ENCODE measurements at places on chromosomes 5 and 9.

- DNase-seq, result no peak
Observed at GRCh38 chr5:6792376-6792775, 79.1 kb downstream of the TENT4A start.

DNA sequence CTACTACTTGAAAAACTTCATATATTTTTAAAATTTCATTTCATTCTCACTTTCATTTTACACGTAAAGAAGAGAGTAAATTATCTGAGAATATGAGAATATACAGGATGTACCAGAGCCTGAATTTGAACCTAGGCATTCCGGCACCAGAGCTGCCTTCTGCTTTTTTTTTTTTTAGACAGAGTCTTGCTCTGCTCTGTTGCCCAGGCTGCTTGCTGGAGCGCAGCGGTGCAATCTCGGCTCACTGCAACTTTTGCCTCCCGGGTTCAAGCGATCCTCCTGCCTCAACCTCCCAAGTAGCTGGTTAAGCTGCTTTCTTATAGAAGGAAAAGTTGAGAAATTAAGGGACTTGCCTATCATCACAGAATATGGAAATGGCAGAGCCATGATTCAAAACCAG lies 540.1 kb downstream of the EBF1 start:
- DNase-seq, result no peak

GRCh38 chr5:84634256-84634655 lies 249.6 kb upstream of the EDIL3 start:
- no peak for DNase-seq

GRCh38 chr5:61790678-61791077 lies 458.6 kb downstream of the ZSWIM6 start:
- no peak for DNase-seq

- no peak for DNase-seq
Observed at GRCh38 chr9:77215874-77216273, 38.5 kb downstream of the VPS13A start.

GRCh38 chr9:7174884-7175283 lies 417.1 kb downstream of the KDM4C start:
- DNase-seq, result no peak

- peak; percentile 8 for DNase-seq
Observed at GRCh38 chr9:134858051-134858841, 22.4 kb upstream of the FCN2 start.

- DNase-seq, result no peak
Observed at GRCh38 chr5:38528162-38528703, 28.2 kb downstream of the LIFR start.

DNA sequence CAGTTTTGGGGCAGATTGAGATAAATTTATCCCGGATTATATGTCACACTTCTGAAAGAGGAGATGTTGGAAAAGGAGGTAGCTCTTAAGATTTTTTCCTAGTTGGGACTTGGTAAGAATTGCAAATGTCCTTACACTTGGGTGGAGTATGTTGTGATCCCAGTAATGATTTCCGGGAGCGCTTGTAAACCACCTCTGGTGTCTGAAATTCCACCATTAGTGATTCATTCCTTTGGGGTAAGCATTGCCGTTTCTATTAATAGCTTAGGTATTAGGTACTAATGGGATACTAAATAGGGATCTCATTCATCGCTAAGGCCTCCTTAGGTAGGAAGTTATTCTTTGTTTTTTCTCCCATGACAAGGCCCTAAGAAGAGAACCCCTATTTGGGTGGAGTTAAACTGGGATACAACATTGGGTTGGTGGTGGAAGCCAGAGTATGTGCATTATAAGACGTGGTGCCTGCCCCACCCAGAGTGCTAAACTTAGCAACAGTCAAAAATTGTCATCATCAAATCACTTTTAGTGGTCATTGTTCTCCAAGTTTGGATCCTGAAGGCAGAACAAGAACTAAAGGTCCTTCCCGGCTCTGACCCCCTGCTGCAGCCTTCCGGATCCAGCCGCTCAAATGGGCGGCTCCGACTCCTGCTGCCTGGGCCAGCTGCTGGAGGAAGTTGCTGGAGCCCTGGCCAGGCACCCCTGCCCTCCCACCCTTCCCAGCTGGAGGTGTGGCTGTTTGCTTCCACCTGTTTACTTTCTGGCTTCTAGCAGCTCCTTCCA lies 31.7 kb upstream of the DAB2IP start:
- DNase-seq, result no peak
